NCI-H1105 treated with DMSO at 0.1 percent for 48 hours (cell line): ENCODE measurements at places on chromosomes 4 and X.

- DNase-seq = peak; percentile 37
These were observed 85.1 kb upstream of the LCORL start for GRCh38 chr4:18106620-18107019.

DNA sequence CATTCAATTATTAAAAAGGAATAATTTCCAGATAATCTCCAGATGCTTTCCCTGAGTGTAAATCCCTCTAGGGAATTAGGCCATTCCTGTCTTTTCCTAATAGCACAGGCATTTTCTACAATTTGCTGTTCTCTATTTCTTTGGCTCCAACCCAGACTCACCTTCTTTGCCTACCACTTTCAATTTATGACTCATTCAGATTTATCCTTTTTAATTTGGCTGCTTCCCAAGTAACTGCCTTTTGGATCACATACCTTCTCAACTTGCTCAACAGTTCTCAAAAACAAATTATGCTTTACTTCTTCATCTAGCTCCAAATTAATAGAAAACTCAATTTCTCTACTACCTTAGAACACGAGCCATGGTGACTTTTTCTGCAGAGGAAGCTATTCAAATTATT, 1166.3 kb upstream of the PCDH7 start:
- peak; percentile 25 for DNase-seq

DNA sequence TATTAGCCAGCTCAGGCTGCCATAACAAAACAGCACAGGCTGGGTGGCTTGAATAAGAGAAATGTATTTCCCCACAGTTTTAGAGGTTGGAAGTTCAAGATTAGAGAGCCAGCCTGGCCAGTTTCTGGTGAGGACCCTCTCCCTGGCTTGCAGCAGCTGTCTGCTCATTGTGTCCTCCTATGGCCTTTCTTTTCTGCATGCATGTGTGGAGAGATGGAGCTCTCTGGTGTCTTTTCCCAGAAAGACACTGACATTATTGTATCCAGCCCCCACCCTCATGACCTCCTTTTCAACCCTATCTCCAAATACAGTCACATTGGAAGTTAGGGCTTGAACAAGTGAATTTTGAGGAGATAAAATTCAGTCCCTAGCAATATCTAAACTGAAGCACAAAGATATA, 263.8 kb upstream of the PABPC4L start:
- no peak for DNase-seq

DNA sequence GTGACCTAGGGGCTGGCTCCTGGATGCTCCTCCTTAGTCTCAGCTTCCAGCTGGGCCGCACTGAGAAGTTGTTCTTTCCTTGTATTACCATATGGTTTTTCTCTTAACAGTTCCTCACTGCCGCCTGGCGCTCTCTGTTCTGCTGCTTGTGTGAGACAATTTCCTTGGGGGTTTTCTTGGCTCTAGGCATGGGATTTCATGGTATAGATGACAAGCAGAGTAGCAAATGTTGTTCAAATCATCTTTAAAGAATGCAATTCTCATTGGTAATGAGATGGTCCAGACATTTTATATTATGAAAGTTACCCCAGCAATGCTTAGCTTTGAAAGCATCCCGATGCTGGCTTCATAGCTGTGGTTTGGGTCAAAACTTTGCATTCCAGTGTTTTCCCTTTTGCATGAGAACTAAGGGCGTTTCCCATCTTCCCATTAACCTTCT, 37.6 kb downstream of the SEPTIN11 start:
- DNase-seq = no peak

GRCh38 chrX:102155806-102156179, at the start of gene BEX5:
TSS of gene BEX5 (minus strand) at chrX:102155977. CDS start at chrX:102154265, 1,712 bp downstream.
- peak; percentile 84 for DNase-seq

- no peak for DNase-seq
These were observed 22.7 kb upstream of the PLA2G12A start for GRCh38 chr4:109752525-109752924.
